NCI-H510A (cell line): ENCODE measurements at places on chromosomes 2 and 18.

- no peak for DNase-seq
Measured at GRCh38 chr2:30398084-30398873, 48.8 kb upstream of the LCLAT1 start.

DNA sequence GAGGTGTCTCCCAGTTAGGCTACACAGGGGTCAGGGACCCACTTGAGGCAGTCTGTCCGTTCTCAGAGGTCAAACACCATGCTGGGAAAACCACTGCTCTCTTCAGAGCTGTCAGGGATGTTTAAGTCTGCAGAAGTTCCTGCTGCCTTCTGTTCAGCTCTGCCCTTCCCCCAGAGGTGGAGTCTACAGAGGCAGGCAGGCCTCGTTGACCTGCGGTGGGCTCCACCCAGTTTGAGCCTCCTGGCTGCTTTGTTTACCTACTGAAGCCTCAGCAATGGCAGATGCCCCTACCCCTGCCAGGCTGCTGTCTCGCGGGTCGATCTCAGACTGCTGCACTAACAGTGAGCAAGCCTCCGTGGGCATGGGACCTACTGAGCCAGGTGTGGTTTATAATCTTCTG, 346.3 kb downstream of the CELF4 start:
- DNase-seq: no peak

DNA sequence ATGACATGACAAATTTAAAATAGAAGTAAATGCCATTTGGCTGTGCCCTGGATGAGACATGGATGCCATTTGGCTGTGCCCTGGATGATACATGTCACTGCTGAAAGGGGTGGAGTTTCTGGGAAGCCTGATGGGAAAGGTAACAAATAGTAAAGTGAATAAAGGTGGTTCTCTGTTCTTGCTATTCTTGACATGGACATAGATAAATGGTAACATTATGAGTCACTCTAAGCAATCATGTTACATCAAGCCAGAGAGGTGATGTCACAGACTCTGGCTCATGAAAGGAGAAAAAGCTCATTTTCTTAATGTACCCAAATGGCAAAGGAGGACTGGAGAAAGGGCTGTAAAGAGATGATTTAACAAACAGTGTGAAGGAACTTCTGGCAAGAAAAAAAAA, 86.4 kb downstream of the EML6 start:
- no peak for DNase-seq

DNA sequence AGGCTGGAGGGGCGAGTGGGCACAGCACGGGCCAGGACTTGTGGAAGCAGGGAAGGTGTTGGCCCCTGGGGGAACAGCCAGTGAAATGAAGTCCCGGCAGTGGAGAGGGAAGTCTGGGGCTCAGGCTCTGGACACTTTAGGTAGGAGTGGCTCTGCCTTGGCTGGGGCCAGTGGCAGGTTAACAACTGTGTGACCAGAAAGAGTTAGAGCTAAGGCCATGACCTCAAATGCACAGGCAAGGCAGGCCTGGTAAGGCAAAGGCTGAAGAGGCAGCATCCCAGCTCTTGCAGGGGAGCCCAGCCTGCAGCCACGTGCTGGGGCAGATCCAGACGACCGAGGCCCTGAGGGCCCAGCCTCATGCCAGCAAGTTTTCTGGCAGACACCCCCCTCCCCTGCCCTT, 21.5 kb downstream of the PCARE start:
- no peak for DNase-seq

GRCh38 chr18:58447402-58448095, 181.3 kb downstream of the ALPK2 start:
- DNase-seq: no peak

- DNase-seq: no peak
Measured at GRCh38 chr18:47953471-47953931, 23.0 kb upstream of the SMAD2 start.

- no peak for DNase-seq
Measured at GRCh38 chr2:172087207-172087779, 2.0 kb downstream of the DLX1 start.

DNA sequence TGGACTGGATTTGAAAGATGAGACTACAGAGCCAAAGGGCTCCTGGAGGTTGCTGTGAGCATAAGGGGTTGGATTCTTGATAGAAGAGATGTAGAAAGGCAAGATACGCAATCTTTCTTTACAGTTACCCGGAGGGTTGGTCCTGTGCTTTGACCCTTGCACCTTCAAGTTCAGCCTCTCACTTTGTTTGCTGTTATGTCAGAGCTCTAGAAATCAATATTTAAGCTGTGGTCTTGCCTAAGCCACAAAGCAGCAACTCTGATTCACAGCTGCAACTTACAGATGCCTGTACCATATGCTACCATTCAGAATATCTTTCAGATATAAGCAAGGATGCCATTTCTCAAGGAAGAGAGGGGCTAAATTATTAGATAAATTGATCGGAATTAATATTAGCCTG, 943.1 kb upstream of the LRRTM1 start:
- DNase-seq: no peak

DNA sequence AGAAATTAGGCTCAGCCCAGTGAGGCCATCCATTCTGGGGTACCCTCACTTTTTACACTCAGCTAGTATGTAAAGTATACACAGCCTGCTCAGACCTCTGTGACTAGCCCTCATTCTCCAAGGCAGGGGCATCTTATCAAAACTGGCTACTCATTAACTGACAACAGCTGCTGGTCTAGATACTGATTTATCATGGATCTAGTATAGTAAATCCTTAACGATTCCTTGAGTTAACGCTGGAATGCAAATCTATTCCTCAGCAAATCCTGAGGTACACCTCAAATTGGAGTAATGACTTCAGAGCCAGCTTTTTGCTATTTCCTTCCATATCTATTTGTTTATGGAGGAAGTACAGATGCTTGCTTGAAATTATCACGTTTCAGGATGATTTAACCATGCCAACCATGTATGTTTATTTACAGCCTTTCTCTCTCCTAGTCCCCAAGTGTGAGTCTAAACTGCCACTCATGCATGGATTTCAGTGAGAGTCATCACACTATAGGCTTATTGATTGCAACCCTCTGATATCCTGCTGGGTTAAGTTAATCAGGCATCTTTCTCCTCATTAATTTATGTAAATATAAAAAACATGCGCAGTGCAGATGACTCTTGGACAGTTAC, 70.2 kb upstream of the DOK6 start:
- no peak for DNase-seq

DNA sequence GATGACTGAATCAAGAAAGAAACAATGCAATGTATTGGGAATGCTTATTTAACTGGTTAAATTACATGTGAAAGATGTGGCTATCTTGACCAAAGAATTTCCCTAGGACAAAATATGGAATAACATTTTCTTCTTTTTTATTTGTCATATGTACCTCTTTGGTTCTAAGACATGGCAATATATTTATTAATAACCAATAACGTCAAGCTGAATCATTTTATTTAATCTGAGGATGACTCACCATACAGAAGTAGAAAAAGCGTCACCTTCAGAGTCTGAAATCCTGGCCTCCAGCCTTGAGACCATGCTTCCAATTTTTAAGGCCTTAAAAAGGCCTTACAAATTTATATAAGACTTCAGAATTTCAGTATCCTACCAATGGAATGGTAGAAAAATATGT, 1464.9 kb downstream of the SUCLG1 start:
- DNase-seq: no peak

DNA sequence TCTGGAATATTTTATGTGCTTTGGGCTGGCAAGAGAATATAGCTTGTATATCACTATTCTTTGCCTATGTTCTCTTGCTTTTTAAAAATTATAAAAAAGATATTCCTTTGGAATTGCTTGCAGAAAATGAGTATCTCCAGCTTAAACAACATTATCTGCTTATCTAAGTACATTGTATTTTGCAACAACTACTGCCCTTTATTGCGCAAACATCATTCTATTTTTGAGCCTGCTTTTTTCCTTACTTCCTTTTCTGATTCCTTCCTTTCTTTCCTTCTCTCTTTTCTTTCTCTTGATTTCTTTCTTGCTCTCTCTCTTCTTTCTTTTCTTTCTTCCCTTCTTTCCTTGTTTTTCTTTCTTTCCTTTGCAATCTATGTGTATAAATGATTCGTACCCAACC, 74.0 kb downstream of the UNC80 start:
- no peak for DNase-seq

DNA sequence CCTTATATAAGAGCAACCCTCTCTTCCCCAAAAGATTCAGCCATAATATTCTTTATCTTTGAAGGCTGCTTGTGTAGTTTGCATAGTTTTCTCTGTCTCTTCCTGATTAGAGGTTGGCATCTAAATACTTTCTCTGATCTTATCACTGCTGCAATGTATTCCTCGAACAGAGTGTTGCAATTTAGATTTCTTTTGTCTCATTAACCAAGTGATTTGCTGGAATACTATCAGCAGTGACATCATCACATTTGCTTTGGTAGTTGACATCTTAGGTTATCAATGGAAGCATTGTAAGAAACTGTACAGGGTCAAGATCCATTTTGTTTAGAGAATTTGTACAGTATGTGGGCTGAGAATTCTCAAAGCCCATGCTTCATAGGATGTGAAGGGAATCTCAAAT, 72.0 kb upstream of the NEUROD1 start:
- DNase-seq: no peak

DNA sequence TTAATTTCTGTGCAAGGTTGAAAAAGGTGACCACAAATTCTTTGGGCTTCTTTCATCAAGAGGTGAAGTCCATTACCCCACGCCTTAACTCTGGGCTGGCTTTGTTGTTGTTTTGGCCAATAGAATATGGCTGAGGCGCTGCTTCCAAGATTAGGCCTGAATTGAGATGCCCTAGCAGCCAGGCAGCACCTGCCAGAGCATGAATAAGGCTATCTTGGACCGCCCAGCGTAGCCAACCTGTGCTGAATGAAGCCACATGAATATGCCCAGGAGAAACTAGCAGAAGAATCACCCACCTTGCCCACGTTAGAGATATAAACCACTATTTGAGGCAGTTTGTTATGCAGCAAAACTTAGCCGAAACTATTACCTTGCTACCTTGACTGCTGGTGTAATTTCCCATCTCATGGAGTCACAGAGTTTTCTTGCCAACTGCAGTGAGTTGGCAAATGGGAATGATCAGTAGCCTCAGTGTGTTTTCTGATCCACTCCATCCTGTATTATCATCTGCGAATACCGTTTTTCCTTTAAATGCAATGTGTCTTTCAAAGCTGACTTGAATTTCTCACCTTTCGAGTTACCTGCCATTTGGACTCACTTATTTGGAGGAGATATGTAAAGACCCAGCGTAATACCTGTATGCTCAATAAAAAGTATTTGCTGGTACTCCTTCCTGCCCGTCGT, 679 bp downstream of the TSGA10 start:
- DNase-seq: no peak

DNA sequence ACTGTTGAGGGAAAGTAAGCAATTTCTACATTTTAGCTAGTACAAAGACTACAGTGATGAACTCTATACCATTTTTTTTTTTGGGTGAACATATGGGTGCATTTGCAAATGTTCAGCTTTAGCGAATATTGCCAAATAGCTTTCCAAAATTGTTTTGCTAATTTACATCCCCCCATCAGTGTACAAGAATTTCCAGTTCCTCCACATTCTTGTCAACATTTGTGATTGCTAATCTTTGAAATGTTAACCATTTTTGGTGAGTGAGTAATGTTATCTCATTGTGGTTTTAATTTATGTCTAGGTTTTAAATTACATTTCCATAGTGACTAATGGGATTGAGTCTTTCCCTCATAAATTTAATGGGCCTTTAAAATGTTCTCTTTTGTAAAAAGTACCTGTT, 16.4 kb upstream of the CNRIP1 start:
- DNase-seq: no peak

DNA sequence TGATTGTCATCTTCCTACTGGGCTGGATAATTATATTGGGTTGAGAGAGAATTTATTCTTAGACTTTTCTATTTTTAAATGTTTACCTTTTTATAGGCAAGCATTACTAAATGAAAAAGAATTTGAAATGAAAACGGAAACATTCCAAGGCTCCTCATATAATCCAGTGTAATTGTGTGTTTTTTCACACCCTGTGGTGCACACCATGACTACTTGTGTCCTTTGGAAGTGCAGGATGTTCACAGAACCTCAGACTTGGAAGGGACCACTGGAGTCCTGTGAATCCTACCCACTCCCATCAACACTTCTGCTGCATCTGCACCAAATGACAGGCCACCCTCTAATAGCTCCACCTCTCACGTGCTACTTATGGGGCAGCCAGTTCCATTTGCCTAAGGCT, 48.0 kb downstream of the NAT8 start:
- DNase-seq: no peak

DNA sequence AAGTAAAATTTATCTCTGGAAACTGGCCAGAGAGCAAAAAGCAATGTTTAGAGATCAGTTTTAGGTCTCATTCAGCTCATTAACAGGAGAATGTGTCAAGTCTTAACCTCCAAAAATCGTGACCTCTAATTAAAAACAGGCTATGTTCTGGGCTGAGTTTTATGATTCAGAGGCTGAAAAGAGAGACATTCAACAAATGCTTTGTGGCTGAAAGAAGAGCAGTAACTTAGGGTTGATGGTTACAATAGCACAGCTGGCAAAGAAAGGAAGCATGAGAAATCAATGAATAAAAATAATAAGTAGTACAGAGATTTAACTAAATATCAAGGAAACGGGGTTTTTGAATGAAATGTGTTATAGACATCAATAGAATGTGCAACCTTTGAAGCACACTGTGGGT, 13.1 kb downstream of the TGIF1 start:
- DNase-seq: no peak

GRCh38 chr2:102505290-102505689, 32.3 kb downstream of the SLC9A4 start:
- DNase-seq: peak; percentile 80

- DNase-seq: no peak
Measured at GRCh38 chr2:237232166-237232565, 146.5 kb downstream of the COPS8 start.

GRCh38 chr2:156189584-156189983, 142.9 kb downstream of the NR4A2 start:
- DNase-seq: no peak

DNA sequence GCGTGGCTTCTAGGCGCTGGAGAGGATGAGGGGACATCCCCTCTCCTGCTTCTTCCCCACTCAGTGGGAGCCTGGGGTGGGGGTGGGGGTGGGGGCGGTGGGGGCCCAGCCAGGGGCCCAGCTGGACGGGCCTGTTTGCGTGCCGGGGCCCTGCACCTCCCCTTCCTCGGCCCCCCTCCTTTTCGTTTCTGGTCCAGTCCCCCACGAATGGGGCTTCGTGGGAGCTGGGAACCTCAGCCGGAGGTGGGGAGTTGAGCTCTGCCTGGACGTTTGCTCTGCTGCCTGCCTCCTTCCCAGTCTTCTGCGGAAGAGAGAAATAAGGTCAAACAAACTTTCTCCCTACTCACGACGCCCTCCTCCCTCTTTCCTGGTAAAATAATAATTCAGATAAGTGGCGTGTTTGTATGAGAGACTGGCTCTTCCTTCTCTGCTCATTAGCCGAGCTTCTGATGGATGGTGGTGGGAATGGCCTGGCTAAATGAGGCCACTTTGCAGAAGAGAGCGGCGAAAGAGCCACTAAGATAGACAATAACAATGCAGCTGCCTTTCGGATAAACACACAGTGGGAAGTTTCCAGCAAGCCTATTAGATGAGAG, 782 bp downstream of the MTA3 start:
- DNase-seq: no peak
